ENCODE measurements at places on chromosomes 12 and 14.

DNA sequence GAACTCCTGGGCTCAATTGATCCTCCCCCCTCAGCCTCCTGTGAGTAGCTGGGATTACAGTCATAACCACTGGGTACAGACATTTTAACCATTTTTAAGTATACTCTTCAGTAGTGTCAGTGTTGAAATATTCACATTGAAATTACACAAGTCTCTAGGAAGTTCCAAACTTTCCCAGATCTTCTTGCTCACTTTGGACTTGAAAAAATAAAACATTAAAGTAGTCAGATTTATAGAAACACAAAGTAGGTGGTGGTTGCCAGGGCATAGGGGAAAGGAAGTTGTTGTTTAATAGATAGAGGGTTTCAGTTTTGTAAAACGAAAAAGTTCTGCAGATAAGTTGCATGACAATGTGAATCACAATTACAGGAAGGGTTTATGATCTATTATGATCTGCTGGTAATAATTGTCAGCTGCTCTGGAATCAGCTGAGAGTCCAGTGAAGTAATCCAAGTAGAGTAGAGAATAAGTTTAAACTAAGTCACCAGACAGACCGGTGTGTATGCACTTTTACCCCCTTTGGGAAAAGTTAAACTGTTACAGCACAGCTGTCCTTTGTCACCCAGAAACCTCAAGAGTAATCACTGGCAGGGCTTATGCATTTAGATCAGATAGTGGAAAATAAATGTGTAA, 27.4 kb downstream of the PCNX1 start:
- DNase-seq = peak; percentile 44

DNA sequence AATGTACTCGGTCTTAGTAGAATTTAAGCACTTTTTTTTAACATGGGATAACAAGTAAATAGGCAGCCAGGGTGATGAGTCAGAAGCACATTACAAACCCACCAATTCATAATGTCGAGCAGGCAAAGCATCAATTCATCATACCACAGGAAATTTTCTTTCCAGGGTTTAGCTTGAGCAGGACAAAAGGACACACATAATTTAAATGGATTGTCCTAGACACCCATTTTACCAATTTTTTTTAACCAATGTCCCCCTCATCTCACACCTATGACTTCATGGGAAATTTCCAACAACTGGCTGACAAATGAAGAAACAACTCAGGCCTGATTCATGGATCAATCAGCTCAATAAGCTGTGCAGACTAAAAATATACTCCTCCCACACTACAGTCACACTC, 58.8 kb upstream of the FOXG1 start:
- DNase-seq = peak; percentile 69

DNA sequence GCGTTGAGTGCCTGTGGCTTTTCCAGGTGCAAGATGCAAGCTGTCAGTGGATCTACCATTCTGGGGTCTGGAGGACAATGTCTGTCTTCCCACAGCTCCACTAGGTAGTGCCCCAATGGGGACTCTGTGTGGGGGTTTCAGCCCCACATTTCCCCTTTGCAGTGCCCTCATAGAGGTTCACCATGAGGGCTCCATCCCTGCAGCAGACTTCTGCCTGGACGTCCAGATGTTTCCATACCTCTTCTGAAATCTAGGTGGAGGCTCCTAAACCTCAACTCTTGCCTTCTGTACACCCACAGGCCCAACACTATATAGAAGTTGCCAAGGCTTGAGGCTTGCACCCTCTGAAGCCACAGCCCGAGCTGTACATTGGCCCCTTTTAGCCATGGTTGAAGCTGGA, 52.9 kb downstream of the PRKCH start:
- no peak for DNase-seq

- peak; percentile 3 for DNase-seq
Measured at GRCh38 chr12:76549131-76549530, 10.4 kb downstream of the OSBPL8 start.

DNA sequence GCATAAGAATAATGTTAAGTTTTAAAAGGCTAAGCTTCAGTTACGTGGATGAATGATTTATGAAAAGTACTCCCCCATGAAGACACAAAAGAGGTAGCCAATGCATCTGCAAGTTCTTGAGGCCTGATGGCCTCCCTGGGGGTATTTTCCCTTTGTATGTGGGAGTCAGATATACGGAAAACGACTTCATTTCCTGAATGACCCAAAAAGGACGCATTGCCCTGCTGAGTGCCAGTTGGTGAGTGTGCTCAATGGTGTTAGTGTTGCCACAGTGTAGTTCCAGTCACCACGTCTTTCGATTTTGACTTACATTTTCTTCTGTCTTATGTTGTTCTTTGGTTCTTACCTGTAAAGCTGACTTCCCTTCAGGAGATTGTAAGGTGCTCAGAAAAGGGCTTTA, 8.0 kb downstream of the ETV6 start:
- DNase-seq = peak; percentile 34

GRCh38 chr12:30840715-30841114, 85.8 kb upstream of the TSPAN11 start:
- DNase-seq = no peak

DNA sequence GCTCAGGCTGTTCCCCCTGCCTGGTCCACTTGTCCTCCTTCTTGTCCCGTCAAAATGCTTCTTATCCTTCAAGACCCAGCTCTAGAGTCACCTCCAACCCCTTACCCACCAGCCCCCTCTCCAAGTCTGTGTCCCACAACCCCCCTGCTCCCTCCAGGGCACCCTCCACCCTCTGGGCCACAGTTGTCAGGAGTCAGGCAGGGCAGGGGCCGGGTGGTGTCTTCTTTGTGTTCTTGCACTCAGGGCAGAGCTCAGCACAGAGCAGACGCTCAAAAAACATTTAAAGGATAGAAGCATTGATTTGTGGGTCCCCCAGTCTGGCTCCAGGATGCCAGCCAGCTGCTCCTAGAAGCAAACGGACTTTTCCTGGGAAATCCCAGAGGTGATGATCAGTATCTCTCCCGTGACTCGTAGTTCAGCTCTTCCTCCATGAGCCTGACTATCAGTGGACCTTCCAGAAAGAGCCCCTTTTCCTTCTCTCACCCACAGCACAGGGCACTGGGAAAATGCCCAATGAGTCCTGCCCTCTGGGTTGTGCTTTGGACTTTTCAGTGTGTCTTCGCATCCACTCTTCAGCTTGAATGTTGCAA, 17.2 kb upstream of the BDKRB1 start:
- no peak for DNase-seq

- peak; percentile 51 for DNase-seq
Measured at GRCh38 chr12:71662849-71663560, 643 bp downstream of the ZFC3H1 start.

DNA sequence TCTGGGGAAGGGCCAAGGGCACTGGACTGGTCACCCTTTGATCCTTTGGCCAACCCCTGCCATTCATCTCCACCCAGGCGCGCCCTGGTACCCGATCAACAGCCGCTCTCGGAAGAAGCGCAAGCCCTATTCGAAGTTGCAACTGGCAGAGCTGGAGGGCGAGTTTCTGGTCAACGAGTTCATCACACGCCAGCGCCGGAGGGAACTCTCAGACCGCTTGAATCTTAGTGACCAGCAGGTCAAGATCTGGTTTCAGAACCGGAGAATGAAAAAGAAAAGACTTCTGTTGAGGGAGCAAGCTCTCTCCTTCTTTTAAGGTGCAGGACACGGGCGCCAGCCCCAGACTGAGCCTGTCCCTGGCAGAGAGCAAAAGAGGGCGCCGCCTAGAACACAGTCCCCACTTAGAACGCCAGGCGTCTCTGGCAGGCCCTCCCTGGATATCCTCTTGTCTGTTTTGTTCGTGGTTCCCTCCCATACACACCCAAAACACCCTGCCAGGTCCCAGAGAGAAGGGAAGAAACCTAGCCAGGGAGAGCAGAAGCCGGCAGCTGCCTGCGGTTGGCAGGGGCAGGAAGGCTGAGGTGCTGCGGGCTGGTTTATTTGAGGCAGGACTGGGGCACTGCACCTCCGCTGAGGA, 1.7 kb downstream of the HOXC12 start:
- no peak for DNase-seq

- DNase-seq = no peak
Measured at GRCh38 chr14:69937367-69938081, 58.3 kb downstream of the SMOC1 start.

DNA sequence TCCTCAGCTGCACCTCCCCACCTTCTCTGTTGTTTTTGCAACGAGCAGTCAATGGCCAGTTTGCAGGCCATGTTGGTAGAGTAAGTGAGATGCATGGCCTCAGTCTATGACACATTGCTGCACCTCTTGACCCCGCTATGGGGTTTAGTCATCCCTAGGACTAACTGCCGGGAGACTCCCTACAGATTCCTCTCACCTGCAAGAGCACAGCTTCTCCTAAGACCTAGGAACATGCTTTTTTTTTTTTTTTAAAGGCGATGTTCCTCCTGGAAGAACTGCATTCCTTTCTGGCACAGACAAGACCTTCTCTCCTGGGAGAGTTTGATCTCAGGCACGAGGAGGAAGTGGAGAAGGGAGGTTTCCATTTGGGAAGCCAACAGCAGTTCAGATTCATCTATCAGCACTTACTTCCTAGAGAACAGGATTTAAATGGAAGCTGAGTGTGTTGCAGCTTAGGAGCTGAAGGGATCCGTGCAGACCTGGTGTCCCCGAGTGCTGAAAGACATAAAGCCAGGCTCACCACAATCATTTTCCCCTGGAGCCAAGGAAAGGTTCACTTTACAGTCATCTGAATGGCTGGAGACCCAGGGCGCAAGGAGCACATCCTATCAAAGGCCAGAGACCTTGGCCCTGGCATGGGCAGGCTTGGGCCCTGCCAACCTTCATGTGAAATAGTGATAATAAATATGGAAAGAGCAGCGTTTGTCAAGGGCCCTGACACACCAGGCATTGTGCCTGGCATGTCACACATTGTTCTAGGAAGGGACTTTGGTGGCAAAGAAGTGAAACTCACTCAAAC, 104.1 kb downstream of the LGMN start:
- peak; percentile 46 for DNase-seq

GRCh38 chr12:103696101-103696500, 109.0 kb downstream of the STAB2 start:
- DNase-seq = no peak

DNA sequence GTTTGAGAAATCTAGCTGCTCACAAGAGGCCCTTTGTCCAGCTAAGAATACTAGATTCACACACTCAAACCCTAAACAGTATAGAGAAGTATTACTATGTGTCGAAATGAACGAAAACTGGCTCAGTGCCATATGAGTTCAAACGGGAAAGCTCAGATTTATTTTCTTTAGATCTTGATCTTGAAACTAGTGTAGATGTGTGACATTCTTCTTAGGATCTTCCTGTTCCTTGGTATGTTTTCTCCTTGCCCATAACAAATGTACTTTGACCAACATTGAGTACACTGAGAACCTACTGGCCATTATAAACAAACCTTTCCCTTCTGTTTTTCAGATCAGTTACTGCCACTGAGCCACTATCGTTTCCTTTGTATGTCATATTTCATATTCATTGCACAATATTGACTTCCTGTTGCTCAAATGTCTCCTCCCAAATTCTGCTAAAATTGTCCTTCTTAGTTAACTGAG, 21.3 kb downstream of the MYBPC1 start:
- DNase-seq = no peak

GRCh38 chr14:56339855-56340701, 221.9 kb downstream of the PELI2 start:
- peak; percentile 97 for DNase-seq

DNA sequence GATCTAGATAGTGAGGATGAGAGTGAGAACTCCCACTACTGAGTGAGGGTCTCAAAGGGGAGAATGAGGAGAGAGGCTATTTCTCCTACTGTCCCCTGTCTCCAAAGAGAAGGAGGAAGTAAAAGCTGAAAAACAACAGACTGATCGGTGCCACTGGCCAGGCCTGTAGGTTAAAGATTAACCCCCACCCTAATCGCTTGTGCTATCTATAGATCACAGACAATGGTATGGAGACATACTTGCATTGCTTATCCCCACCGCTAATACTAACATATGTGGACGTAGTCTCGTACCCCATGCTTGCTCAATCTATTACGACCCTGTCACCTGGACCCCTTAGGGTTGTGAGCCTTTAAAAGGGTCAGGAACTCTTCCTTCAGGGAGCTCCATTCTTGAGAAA, 777.9 kb upstream of the TMEM132C start:
- DNase-seq = no peak

DNA sequence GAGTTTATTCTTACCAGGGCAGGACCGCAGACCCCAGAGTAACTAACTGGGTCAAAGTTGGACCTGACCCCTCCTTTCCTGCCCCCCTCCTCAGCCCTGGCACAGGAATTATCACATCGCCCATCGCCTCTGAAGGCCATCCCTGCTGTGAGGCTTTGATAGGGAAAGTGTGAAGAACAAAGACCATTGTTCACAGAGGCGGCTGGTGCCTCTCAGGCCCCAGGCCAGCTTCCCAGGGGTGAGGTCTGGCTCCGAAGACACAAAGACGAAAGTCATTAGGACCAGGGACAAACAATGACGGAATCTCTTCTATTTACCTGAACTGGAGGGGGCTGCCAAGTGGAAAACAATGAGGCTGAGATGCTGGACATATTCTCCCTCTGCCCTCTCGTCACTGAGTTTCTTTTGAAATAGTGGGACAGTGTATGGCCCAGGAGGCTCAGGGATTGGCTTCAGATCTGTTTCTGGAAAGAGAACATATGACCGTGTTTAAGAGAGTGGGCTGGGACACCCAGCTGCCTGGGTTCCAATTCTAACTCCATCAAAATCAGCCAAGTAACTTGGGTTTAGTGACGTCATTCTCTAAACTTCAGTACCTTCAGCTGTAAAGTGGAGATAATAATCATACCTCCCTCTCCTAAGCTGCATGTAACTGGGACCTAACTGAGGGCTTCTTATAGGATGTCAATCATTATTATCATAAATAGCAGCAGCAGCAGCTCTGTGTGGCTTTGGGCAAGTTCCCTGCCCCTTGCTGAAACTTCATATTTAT, 769.4 kb downstream of the MED13L start:
- no peak for DNase-seq

DNA sequence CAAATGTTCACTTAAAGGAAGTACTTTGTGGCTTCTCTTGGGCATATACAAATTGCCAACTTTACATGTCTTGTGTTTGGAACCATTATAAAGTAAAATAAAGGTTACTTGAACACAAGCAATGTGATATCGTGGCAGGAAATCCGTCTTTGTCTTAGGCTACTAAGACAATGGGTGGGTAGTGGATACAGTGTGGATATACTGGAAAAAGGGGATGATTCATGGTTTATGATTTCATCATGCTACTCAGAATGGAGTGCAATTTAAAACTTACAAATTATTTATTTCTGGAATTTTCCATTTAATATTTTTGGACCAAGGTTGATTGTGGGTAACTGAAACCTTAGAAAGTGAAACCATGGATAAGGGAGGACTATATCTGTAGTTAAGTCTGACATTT, 48.4 kb downstream of the MYRFL start:
- peak; percentile 32 for DNase-seq

- DNase-seq = no peak
Measured at GRCh38 chr14:100131181-100131580, 28.3 kb downstream of the DEGS2 start.

DNA sequence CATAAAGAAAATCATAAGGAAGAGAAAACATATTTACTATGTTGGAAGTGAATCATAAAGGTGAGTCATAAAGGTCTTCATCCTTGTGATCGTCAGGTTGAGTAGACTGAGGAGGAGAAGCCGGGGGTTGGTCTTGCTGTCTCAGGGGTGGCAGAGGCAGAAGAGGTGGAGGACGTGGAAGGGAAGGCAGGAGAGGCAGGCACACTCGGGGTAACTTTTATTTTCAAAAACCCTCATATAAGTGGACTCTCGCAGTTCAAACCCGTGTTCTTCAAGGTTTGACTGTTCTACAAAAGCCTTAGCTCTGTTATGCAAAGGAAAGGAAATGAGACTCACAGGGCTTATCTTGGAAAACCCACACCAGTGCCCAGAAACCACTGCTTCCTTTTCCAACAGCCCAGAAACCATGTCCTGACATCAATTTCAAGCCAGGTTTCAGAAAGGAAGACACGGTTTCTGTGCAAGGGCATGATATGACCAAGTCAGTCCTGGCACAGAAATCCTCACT, 14.0 kb downstream of the SMCO2 start:
- DNase-seq = no peak

Data from fibroblast of upper back skin (primary cell).